Astrocyte (in vitro differentiated cells and primary cell): ENCODE measurements at places on chromosomes 7 and 10. TPM values are rescaled to one million over a fixed set of nuclear protein-coding genes. Genes with fewer than 3 reads are reported as not detected.

DNA sequence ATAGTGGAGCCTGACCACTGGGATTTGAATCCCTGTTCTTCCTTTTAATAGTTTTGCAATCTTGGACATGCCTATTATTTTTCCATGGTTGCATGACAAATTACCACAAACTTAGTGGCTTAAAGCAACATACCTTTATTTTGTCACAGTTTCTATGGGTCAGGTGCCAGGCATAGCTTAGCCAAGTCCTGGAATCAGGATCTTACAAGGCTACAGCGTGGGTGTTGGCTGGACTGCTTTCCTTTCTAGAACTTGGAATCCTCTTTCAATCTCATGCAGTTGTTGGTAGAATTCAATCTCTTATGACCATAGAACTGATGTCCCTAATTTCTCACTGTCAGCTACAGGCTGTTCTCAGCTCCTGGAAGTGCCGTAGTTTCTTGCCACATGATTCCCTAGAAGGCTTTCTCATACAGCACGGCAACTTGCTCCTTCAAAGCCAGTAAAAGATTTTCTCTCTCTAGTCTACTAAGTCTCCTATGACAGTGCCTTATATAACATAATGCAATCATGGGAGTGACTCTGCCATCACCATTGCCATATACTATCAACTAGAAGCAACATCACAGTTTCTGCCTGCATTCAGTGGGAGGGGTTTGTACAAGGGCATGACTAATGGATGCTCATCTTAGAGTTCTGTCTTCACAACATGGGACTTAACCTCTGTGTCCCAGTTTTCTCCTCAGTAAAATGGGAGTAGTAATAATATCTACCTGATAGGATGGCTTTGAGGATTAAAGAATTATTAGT, 243.4 kb upstream of the FZD1 start:
- H3K4me3 ChIP-seq = no peak overlapping the region
- H3K36me3 ChIP-seq = no peaks in the 10 kb centered on the region
- H3K4me1 ChIP-seq = no peaks in the 10 kb centered on the region
- no peaks in the 10 kb centered on the region for H3K27me3 ChIP-seq
- peak; percentile 55 for DNase-seq
- no peak overlapping the region for H3K27ac ChIP-seq

The KLF14 gene
- total RNA-seq = 0.07 TPM in 1 of 2 replicates, not detected in the other

The MTPN gene
- total RNA-seq = 173 and 183 TPM in 2 replicates

The SLC35B4 gene
- total RNA-seq = 14.3 and 23.2 TPM in 2 replicates

The PRPS1L1 gene
- not detected in 2 replicates for total RNA-seq

The OR2A7 gene
- total RNA-seq = 0.62 and 0.64 TPM in 2 replicates
